A172 (cell line): ENCODE measurements at places on chromosomes 11 and 22.

GRCh38 chr11:77142091-77142975, 14.3 kb downstream of the MYO7A start:
- no peak for DNase-seq

DNA sequence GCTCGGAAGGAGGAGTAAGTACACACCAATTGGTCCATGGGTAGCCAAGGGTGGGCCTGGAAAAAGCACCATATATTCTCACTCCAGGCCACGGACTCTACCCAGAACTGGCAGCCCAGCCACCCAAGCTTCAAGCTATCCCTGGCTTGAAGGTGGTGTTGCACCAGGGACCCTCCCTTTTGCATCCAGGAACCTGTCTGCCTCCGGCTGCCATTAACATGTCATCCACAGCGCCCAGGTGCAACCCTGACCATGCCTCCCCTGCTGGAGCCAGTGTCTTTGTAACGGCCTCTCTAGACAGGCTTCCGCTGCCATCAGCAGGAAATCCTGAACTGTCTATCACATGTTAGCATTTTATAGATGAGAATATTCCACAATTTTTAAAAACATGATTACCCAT, 2158.5 kb upstream of the RAG2 start:
- no peak for DNase-seq

DNA sequence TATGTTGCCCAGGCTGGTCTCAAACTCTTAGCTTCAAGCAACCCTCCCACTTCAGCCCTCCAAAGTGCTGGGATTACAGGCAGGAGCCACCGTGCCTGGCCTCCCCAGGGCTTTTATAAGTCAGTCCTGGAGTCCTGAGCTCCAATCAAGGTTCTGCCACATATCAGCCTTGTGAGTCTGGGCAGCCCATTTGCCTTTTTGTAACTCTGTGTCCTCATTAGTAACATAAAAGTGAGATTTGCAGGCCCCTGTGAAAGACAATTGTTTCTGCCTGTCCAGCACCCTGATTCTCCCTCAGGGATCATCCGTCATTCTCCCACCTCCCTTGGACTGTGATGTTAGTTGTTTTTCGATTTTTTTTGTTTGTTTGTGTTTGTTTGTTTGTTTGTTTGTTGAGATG, 89.8 kb downstream of the MN1 start:
- DNase-seq = no peak

DNA sequence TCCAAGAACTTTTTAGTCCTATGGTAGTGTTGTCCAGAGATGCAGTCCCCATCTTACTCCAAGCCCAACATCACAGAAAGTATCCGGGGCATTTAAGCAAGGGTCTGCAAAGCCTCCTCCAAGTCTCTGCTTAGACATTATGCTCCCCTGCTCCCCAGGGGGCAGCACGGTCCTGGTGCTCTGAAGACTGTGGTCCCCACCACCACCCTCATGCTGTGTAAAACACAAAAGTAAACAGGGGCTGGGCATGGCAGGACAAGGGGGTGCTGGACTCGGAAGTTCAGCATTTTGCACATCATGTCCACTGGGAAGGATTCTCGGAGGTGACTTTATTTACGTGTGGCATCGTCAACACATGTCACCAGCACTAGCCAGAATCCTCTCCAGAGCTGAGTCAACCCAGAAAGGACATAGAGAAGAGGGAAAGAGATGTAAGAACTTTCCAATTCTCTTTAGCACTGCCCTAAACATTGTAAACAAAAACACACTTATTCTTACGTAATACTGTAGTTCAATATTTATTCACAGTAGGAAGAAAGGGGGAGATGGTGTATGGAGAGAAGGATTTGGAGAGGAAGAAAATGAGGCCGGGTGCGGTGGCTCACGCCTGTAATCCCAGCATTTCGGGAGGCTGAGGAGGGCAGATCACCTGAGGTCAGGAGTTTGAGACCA, 37.7 kb downstream of the TCIRG1 start:
- DNase-seq = no peak
